Small intestine (tissue), 16 donors: ENCODE measurements at places on chromosomes 12 and 14.
A peak's percentile ranks its signal among the peaks of the same experiment; 100 is the strongest.

DNA sequence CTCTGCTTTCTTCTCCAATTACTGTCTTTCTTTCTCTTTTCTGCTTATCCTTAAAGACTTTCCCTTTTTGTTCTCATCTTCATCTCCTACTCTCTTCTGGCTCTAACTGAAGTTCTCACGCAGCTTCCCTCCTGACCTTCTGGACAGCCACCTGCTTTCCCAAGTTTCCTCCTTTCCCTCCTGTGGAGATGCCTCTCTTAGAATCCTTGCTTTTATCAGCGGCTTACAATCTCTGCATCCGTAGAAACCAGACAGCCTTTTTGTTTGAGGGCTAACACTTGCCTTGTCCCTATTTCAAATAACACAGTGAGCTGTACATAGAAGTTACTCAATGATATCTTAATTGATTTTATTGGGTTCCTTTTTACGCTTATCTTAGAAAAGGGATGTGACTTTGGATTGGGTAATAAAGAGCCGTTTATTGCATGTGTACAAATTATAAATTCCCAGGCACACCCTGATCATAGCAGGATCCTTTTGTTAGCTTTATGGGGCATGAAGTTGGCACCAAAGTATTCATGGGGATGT is 2.1 kb upstream of the LGALS3 start:
- no peak for DNase-seq
- H3K27me3 ChIP-seq: no peaks in the 10 kb centered on the region
- H3K4me1 ChIP-seq: peaks cover 61% of the 10 kb centered on the region
- H3K27ac ChIP-seq: peak overlapping the region; percentile 93

DNA sequence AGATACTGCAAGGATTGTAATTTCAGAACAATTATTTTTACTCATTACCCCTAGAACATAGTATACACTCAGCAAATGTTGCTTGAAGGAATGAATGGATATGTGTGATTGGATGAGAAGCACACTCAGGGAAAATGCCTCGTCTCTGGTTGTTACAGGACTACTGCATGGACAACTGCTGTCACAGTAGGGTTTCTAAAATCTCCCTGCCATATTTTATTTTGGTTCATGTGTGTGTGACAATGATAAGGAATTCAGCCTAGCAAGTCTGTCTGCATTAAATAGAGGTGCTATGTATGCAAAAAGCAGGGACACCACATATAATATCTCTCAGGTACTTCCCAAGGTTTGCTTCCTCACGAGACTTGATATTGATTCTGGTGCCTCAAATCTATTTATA is 1.4 kb downstream of the PTPRR start:
- H3K4me3 ChIP-seq: no peak overlapping the region
- DNase-seq: no peak
- H3K36me3 ChIP-seq: no peaks in the 10 kb centered on the region

- H3K36me3 ChIP-seq: peaks cover 30% of the 10 kb centered on the region
- no peak overlapping the region for H3K27ac ChIP-seq
- H3K4me3 ChIP-seq: no peak overlapping the region
- no peak for DNase-seq
Observed at GRCh38 chr12:49026101-49026500, 7.5 kb upstream of the PRKAG1 start.

- no peak overlapping the region for H3K27ac ChIP-seq
- H3K36me3 ChIP-seq: peaks cover 7% of the 10 kb centered on the region
- DNase-seq: no peak
- H3K4me3 ChIP-seq: no peak overlapping the region
- H3K27me3 ChIP-seq: no peaks in the 10 kb centered on the region
- no peaks in the 10 kb centered on the region for H3K4me1 ChIP-seq
Observed at GRCh38 chr12:106389151-106389550, 31.6 kb downstream of the POLR3B start.

DNA sequence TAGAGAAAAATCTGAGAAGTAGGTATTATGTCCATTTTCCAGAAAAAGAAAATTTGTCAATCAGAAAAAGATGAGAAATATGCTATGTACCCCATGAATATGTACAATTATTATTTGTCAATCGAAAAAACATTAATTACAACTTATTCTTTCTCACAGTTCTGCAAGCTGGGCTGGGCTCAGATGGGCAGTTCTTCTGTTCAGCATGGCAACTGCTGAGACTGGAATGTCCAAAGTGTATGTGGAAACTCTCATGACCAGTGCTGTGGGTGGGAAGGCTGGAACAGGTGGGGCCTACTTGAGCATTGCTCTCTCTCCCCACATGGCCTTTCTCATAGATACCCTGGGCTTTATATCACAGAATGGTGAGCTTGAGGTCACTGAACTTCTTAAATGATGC is 450.3 kb upstream of the TBX3 start:
- no peaks in the 10 kb centered on the region for H3K27me3 ChIP-seq
- H3K4me1 ChIP-seq: peaks cover 5% of the 10 kb centered on the region
- no peak for DNase-seq
- no peak overlapping the region for H3K27ac ChIP-seq
- H3K4me3 ChIP-seq: no peak overlapping the region

DNA sequence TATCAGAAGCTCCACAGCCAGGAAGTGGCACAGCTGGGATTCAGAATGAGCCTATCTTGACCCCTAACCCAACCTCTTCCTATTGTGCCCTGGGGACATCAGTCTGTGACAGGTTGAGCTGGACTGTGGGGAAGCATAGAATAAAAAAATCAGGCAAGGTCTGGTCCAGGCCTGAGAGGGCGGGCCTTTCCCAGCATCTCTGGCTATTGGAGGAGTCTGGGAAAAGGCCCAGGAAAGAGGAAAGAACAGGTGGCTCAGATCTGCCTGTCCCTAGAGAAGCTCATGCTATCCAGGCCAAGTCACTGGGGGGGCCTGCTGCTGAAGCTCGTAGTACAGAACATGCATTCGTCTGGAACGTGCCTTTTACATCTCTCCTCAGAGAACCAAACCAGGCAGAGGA is 100.5 kb downstream of the PPM1H start:
- H3K27me3 ChIP-seq: no peaks in the 10 kb centered on the region
- no peaks in the 10 kb centered on the region for H3K36me3 ChIP-seq
- no peak overlapping the region for H3K27ac ChIP-seq
- DNase-seq: no peak

- no peak overlapping the region for H3K4me3 ChIP-seq
- H3K27me3 ChIP-seq: no peaks in the 10 kb centered on the region
- no peaks in the 10 kb centered on the region for H3K36me3 ChIP-seq
- H3K4me1 ChIP-seq: no peaks in the 10 kb centered on the region
Observed at GRCh38 chr14:38420048-38420447, 164.2 kb upstream of the CLEC14A start.
